ENCODE measurements at places on chromosomes 4 and X.

DNA sequence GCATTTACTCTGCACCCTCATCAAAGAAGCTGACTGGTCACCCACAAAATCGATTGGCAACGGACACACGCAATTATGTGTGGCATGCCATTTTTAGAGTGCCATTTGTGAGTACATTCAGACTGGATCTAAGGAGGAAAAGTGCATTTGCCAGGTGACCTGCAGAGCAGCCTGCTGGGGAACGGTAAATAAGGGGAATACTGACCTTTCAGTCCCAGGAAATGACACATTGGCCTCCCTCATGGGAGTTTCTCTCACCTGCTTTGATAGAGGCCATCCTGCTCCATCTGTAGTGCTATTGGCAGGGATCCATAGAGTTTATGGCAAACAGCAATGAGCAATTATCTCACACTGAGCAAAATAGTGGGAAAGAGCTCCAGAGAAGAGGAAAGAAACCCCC is 127.8 kb downstream of the DDX53 start:
- DNase-seq, result no peak

GRCh38 chrX:87005885-87006284 is 511.7 kb upstream of the KLHL4 start:
- DNase-seq, result no peak

DNA sequence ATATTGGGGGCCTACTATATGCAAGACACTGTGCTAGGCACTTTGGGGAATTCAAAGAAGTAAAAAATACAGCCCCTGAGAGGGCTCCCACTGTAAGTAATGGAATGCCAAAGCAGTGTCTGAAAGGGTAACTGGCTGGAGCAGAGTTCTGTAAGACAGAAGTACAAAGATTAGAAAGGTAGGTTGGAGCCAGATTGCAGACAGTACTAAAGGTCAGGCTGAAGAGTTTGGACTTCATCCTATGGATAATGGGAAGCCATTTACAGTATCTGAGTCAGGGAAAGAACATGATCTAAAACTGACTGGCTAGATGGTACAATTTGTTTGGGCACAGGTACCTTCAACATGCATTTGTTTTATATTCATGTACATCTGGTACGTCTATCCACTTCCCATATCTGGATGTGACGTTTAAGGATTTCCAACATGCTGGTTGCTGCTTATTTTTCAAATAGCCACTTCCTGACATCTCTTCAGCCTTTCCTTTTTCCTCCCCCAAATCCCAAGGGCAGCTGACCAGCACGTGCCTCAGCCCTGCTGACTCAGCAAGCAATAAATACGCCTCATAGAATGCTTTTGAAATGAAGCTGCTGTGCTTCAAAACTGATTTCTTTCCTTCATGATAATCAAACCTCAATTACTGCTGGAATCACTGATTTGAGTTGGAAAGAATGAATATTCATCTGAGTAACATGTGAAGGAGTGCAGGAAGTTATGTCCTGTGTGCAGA is 9.5 kb downstream of the ENOX2 start:
- DNase-seq, result no peak

DNA sequence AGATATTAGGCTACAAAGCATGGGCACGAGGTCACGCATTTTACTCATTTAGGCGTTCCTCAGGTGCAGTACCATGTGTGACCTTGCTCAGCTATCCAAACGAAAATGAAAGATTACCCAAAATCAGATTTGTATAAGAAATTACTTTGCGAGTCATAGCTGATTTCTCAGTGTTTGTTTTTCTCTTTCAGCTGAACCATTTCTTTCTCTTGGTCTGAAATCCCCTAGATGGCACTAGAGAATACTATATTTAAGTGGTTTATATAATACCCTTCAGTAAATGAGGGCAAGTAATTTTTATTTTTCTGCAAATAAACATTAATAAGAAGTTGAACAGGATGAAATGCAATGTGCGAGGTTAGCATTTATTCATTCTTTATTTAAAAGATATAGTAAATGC is 496.6 kb downstream of the STIM2 start:
- DNase-seq, result no peak

DNA sequence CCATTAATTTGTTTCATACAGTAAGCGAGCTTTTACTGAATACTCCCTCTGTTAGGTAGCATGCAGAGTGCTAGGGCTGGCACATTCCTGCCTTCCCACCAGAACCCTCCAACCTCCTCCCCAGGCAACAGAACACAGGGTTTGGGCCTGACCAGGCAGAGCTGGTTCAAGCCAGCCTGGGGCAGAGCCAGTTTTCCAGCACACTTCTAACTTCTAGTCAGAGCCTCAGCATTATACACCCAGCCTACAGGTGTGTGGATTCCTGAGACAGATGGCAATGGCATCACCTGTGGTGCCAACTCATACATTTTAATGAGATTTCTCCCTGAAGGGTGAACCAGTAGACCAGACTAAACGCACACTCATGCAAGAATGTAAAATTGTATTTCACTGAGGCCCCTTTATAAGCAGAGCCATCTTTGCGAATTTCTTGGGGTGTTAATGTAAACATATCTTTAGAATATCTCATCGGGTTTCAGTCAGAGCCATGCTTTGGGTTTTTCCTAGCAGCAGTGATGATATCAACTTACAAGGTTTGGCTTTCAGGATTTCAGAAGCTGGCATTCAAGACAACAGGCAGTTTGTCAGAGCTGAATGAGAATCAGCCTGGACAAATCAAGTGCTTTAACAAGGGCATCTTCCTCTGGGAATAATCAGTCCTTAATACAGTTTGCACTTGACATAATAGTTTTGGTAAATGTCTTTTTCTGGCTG is 92.0 kb downstream of the GATB start:
- no peak for DNase-seq

GRCh38 chr4:180058691-180059215 is 2184.4 kb upstream of the TENM3 start:
- DNase-seq, result no peak

DNA sequence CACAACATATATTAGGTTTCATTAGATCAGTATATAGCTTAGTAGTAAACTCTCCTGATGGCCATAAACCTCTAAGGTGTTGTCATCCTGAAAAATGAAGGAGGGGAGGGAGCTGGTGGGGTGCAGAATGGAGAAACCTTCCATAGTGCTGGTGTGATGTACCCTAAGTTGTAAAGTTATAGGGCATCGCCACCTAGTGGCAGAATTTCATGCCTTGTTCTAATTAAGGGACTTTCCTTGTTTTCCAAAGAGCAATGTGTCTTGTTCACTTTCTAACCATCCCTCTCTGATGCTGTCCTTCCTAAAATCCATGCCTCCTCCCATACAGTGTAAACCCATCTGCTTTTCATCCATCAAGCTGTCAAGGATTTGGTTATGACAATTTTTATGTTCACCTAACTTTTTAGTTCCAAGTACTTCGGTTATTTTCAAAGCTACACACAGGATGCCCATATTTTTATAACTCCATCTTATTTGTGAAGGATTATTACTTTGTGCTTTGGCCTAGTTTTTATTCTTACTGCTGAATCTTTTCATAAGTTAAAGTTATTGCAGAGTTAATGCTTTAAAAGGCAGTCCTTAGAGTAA is 4.5 kb downstream of the NBDY start:
- no peak for DNase-seq

- DNase-seq, result no peak
Measured at GRCh38 chr4:150739591-150739990, 157.6 kb downstream of the MAB21L2 start.

- DNase-seq, result no peak
Measured at GRCh38 chr4:123116412-123116811, 194.0 kb upstream of the NUDT6 start.

GRCh38 chr4:38529189-38530115 is 134.5 kb upstream of the KLF3 start:
- DNase-seq, result no peak

DNA sequence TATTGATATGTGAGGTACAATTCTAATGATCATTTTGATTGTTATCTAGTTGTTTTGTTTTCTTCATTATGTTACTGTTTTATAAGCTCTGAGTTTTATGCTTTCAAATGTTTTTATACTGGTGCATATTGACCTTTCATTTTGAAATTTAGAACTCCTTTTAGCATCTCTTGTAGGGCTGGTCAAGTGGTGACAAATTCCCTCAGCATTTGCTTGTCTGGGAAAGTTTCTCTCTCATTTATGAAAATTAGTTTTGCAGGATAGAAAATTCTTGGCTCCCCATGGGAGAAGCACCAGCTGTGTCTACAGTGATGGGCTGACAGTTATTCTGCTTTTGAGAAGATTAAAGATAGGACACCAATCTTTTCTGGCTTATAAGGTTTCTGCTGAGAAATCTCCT is 105.3 kb upstream of the SPRY1 start:
- no peak for DNase-seq

DNA sequence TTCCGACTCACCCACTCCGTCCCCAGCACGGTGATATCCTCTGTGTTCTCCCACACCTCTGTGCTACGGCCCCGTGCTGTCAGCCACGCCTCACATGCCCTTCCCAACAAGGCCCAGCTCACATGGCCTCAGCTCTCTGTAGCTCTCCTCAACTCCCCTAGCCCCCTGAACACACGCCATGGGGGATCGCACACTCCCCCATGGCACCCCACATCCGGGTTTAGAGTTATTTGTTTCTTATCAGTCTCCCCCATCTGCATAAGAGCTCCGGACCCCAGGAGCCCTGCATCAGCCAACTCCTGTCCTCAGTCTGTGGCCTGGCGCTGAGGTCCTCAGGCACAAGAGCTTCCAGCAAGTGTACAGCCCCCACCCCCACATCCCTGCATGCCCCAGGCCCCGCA is 7.0 kb downstream of the C4orf50 start:
- no peak for DNase-seq

- DNase-seq, result no peak
Measured at GRCh38 chr4:139483000-139483399, 29.1 kb downstream of the RAB33B start.

DNA sequence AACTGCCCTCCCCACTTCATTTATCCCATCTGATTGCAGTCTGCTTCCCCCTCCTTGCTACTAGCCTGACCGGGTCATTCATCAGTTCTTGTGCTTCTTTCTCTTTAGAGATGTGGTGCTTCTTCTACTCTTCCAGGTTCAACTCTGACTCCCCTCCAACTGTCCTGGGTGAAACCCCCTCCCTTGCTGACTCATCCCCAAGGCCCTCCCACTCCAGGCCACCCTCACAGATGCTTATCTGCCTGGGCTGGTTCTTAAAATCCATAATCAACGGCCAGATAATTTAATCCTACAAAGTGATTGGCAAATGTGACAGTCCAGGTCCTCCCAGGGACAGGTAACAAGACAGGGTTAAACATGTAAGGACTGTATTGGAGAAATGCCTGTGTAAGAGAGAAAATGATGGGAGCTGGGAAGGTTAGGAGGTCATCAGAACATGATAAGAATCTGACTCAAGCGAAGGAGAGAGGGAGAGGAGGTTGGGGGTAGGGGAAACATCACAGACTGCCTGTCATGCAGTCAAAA is 182.8 kb upstream of the C1QTNF7 start:
- no peak for DNase-seq

- no peak for DNase-seq
Measured at GRCh38 chr4:151431728-151432127, 22.8 kb downstream of the FHIP1A start.

DNA sequence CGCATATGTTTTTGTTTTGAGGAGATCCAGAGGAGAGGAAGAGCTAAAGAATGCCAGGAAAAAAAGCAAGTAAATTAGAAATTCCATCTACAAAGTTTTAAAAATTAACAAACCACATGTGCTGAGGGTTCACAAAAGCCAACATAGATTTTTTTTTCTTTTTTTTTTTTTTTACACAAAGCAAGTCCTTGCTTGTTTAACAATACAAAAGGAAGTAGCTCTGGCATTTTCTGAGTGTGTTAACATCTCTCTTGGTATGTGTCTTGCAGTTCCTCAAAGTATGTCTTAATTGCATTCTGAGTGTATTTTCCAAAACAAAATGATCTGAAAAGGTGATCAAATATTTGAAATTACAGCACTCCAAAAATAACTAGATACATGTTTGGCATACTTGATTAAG is 1682.7 kb upstream of the AGA start:
- DNase-seq, result no peak

DNA sequence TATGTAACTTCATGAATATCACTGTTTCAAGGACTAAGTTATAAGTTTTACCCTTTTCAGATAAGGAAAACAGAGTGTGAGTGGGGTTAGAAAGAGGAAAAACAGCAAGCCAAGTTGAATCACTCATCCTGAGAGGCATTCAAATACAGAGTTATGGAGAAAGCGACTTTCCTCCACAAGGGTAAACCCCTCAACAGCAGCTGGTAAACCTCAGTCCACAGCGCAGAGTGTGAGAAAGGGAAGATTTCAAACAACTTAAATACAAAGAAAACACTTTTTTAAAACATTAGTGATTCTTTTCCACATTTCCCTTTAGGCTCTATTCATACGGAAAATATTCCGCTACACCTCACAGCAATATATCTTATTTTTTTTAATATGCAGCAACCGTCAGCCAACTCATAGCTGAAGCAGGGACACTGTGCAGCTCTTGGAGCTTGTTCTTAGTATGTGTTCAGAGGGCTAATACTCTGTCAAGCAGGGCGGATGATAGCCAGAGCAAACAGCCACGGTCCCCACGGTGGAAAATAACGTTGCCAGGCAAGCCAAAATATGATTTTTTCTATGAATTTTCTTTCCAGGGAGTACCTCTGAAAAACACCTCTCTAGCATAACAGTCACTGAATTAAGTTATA is 488.9 kb upstream of the FAT1 start:
- no peak for DNase-seq

GRCh38 chr4:165609653-165610052 is 230.8 kb downstream of the CPE start:
- no peak for DNase-seq

DNA sequence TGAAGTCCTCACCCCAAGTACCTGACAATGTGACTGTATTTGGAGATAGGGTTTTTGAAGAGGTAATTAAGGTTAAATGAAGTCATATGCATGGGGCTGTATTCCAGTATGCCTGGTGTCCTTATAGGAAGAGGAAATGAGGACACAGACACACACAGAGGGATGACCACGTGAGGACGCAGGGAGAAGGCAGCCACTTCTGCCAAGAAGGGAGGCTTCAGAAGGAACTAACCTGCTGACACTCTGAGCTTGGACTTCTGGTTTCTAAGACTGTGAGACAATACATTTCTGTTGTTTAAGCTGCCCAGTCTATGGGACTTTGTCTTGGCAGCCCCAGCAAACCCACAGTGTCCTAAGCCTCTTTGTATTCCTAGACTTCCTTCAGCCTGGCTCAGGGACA is 3.0 kb upstream of the SLC2A9 start:
- DNase-seq, result no peak

DNA sequence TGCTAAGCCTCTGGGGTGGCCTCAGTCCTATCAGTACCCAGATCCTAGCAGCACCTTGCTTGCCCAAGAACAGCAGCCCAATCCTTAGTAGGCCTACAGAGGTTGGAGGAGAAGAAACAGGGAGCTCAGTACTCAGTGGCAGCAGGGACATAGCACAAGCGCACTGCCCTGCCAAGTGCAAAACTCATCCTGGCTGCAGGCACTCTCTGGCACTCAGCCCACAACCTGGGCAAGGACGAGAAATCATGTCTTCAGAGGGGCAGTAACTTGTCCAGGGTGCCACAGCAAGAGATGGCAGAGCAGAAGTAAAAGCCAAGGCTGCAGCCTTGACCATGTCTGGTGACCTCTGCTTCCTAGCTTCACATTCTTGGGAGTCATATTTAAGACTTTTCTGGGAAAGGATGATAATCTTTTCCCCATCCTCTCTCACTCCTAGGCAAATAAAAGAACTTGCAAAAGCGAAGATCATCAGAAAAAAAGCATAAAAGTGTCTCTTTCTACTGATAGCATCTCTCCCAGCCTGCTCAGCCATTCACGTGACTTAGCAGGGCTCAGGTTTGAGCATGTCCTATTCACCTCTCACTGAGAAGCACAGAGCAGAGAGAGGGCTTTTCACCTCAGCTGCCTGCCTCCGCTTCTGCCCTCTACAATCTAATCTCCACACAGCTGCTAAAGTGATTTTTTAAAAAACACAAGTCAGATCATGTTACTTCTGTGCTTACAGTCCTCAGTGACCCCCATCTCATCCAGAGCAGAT is 37.2 kb upstream of the MAGEA4 start:
- no peak for DNase-seq
